ENCODE measurements at places on chromosomes 12 and 14.

GRCh38 chr12:104494137-104494792, 37.5 kb downstream of the CHST11 start:
- peak; percentile 35 for DNase-seq

DNA sequence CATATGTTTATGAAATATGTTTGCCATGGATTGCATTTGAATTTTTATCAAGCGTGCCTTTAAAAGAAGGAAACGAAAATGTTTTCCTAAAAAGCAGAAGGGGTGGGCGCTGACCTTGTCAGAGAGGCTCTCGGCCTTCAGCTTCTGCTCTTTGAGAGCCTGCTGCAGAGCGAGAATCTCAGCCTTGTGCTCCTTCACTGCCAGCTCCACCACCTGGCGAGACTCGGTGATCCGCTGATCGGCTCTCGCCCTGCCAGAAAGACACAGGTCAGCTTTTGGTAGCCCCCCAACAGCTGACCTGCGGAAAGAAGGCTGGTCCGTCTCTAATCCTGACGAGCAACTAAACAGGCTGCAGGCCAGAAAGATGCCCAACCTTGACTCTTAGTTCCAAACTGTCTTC, 62.4 kb downstream of the PRKAB1 start:
- no peak for DNase-seq

DNA sequence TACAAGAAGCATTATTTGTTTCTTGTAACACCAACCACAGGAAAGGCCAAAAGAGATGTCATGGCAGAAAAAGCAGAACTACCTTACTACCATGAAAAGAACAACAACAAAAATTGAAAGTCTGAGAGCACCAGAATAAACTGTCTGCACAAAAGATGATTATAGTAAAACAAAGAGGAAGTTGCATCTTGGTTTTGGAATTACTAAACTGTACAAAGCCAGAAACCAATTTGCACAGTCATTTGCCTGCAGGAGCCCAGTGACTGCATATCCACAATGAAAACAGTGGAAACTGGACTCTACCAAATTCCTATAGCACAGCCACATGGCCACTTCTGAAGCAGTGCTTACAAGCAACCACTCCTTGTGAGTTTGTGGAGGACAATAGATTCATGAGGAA, 276.2 kb downstream of the SSPN start:
- DNase-seq = no peak

DNA sequence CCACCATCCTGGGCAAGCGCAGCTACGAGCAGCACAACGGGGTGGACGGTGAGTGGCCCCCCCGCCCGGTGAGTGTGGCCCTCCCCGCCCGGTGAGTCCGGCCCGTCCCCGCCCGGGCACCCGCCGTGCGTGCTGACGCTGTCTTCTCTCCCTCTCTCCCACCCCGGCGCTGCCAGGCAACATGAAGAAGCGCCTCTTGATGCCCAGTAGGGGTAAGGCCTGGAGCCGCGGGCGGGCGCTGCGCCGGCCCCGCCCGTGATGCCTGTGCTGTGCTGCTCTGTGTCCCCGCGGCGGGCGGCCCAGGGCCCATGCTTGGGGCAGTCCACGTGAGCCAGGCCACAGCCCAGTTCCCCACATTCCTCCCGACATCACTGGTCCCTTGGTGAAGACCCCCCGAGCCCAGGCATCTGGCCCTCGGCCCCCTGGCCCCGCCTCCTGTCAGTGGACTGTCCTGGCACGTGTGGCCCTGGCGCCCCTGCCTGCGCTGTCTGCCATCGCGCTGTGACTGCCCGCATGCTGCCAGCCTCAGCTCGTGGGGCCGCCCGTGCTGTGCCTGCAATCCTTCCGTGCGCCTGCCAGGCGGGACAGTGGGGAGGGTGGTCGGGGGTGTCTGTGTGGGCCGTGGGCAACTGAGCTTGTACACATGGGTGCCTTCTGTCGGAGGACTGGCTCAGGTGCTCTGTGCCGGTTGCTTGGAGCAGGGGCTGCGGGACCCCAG, 7.9 kb upstream of the CRIP2 start:
- no peak for DNase-seq

DNA sequence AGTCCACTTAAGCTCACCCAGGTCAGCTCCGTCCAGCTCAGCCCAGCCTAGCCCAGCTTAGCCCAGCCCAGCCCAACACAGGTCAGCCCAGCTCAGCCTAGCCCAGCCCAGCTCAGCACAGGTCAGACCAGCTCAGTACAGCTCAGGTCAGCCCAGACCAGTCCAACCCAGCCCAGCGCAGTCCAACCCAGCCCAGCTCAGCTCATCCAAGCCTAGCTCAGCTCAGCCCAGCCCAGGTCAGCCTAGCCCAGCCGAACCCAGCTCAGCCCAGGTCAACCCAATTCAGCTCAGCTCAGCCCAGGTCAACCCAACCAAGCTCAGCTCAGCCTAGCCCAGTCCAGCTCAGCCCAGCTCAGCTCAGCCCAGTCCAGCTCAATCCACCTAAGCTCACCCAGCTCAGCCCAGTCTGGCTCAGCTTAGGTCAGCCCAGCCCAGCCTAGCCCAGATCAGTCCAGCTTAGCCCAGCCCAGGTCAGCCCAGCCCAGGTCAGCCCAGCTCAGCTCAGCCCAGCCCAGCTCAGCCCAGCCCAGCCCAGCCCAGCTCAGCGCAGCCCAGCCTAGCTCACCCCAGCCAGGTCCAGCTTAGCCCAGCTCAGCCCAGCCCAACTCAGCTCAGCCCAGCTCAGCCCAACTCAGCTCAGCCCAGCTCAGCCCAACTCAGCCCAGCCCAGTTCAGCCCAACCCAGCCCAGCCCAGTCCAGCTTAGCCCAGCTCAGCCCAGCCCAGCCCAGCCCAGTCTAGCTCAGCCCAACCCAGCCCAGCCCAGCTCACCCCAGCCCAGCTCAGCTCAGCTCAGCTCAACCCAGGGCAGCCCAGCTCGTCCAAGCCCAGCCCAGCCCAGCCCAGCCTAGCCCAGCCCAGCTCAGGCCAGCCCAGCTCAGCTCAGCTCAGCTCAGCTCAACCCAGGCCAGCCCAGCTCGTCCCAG, 184.0 kb downstream of the TMEM121 start:
- DNase-seq = no peak

DNA sequence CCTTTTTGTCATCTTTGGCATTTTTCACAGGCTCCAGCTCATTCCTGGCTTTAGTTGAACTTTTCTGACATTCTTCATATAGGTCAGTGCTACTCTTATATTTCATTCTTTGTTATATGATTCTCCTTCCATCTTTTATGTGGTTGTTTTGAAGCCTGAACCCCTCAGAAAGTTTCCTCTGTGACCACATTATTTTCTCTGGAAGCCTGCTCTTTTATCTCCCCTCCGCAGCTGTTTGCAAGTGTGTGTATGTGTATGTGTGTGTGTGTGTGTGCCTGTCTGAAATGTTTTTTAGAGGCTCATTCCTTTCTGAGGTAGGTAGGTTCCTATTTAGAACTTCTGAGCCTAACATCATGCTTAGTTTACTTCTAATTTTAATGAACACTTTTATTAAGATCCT, 47.6 kb downstream of the ANO4 start:
- DNase-seq = no peak

- DNase-seq = no peak
These were observed 65.6 kb upstream of the DLK1 start for GRCh38 chr14:100660882-100661635.

- no peak for DNase-seq
These were observed 213.0 kb downstream of the MON2 start for GRCh38 chr12:62679608-62680007.

- DNase-seq = no peak
These were observed 2.1 kb downstream of the PRPH start for GRCh38 chr12:49296836-49297694.

GRCh38 chr12:108457006-108457733, 57.9 kb upstream of the FICD start:
- DNase-seq = no peak

- DNase-seq = no peak
These were observed 51.8 kb upstream of the FBRSL1 start for GRCh38 chr12:132437943-132438700.

DNA sequence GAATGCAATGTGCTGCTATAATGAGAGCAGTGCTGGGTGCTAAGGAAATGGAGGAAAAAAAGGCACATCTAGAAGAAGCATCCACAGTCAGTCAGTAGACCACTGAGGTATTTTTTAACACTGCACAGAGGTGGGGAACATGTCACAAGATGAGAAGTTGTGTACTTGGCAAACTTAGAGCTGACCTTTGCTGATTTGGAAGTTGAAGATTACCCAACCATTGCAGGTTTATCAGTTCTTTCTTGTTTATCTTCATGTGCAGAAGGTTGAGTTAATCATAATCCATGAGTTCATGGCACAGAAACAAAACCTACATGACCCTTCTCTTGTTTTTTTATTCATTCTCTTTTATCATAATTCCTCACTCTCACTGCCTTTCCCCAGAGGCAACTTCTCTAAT, 3.2 kb upstream of the PAH start:
- no peak for DNase-seq

DNA sequence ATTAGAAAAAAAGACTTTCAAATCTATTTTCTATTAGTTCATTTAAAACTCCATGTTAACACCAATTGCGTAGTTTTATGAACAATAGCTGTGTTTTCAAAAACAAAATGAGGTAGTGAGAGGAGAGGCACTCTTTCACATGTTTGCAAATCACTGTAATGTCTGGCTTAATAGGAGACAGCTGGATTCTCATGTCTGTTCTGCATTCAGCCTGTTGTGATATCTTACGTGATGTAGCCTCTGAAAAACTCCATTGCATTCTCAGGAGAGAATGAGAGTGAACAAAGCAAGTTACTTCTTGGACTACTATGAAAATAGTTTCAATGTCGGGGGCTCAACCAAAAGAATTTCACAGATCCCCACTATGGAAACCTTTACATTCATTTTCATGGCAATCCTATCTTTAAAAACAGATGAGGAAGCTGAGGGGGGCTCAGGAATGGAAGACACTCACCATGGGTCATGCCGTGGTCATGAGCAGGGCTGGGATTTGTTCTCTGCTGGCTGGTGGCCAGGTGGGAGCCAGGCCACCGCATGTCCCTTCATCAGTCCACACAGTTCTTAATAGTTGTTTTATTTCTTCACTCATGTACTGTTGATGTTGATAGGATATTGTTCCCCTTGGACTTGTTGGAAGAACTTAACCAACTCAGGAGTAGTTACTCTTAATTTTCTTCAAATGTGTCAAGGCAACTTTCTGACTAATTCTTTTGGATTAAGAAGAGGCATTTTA, 346.2 kb upstream of the FAR2 start:
- no peak for DNase-seq

DNA sequence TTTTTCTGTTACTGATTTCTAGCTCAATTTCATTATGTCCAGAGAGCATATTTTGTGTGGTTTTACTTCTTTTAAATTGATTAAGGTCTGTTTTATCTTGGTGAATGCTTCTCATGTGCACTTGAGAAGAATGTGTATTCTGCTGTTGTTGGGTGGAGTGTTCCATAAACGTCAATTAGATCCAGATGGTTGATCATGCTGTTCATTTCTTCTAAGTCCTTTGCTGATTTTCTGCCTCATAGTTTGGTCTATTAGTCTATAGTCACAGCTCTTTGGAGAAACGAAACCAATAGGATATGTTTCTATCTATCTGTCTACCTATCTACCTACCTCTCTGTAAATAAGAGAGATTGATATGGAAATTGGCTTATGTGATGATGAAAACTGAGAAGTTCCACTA, 17.1 kb upstream of the ADGRD1 start:
- DNase-seq = no peak

- no peak for DNase-seq
These were observed 5.9 kb upstream of the GALNT9 start for GRCh38 chr12:132335179-132335756.

DNA sequence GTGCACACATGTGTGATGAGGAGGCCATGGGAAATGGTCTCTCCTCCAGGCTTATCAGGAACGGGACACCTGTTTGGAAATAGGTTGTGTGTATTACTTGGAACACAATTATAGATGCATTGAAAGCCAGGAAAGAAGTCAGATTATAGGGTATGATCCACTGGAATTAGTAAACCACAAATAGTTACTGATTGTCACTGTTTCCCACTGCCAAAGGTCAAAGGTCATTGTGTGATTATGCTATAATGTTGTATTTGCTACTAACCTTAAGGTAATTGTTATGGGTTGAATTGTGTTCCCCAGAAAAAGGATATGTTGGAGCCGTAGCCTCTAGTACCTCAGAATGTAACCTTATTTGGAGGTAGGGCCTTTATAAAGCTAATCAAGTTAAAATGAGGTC, 129.9 kb upstream of the FBXO33 start:
- no peak for DNase-seq

DNA sequence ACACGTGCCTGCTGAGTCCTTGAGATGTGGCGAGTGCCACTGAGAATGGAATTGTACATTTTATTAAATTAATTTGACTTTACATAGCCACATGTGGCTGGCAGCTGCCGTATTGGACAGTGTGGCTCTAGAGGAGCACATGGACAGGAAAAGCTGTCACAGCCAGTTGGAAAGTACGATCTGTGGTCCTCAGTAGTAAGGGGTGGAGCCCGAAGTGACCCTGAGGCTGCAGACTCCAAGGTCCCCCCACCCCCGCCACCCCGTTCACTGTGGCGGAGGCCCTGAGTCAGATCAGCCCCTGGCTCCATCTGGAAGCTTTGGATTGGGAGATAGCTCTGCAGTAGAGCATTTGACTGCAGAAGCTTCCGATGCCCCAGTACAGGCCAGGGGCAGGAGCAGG, 25.8 kb upstream of the BEGAIN start:
- no peak for DNase-seq

- DNase-seq = no peak
These were observed 577.0 kb upstream of the TBX3 start for GRCh38 chr12:115260762-115261675.

GRCh38 chr12:94815958-94816357, 165.6 kb upstream of the TMCC3 start:
- DNase-seq = no peak

GRCh38 chr12:124765581-124766489, 97.8 kb downstream of the SCARB1 start:
- no peak for DNase-seq

GRCh38 chr12:84201976-84202375, 710.6 kb downstream of the SLC6A15 start:
- DNase-seq = no peak

DNA sequence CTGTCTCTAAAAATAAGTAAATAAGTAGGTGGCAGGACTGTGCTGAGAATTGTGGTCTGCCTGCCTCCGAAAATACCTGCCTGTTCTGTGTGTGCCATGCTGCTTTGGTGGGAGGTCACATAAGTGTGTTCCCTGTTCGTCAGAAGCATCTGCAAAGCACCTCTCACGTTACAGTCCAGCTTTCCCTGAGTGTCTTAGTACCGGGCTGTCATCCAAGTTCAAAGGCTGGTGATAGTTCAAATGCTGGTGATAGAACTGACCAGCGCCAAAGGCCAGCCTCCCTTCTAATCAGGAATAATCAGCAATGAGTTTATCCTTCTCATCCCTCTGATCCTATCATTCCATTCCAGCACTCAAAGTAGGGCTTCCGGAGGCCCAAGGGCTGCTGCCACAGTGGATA, 5.6 kb downstream of the CABP1 start:
- no peak for DNase-seq

DNA sequence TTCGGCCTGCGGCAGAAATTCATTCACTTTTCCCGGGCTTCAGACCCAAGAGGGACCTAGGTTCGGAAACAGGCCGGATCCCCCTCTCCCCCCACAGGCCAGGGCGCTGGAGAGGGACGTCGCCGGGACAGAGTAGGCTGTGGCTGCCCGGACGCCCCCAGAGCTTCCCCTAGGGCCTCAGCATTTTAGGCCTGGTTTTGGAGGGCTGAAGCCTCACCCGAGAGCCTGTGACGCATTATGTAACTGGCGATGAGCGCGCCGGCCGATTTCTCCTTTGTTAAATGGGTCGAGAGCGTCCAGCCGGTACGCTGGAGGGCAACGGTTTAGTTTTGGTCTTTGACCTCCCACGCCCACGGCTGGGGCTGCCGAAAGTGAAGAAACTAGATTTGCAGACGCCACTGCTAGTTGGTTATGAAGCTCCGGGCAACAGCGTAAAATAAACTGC, 657 bp downstream of the PEBP1 start:
- peak; percentile 24 for DNase-seq

GRCh38 chr14:105005929-105006830, 14.7 kb downstream of the CDCA4 start:
- no peak for DNase-seq

Measured in stimulated activated CD4-positive, alpha-beta T cell treated with anti-CD3 and anti-CD28 coated beads, Interleukin-12 subunit alpha, Interleukin-12 subunit beta, amount 100 ng/mL, for 24 hours (primary cell).